Calu3 (cell line): ENCODE measurements at places on chromosomes 11 and 22. TPM values are rescaled to one million over a fixed set of nuclear protein-coding genes. Genes with fewer than 3 reads are reported as not detected.

The SDHD gene
- 56.6 and 59.1 TPM in 2 replicates for total RNA-seq

The ADAMTS15 gene
- 0.47 and 0.83 TPM in 2 replicates for total RNA-seq

The SHANK3 gene
- total RNA-seq, result 2.1 and 2.5 TPM in 2 replicates

The SEC14L2 gene
- total RNA-seq, result 32.1 and 39.1 TPM in 2 replicates

The GAL gene
- 1.2 and 1.9 TPM in 2 replicates for total RNA-seq

The KCNK4 gene
- not detected in 2 replicates for total RNA-seq

The RASL10A gene
- total RNA-seq, result 1.6 and 2.2 TPM in 2 replicates

The TREH gene
- 0.21 and 0.49 TPM in 2 replicates for total RNA-seq

The SLC39A13 gene
- 23.8 and 24.3 TPM in 2 replicates for total RNA-seq

The CLDN5 gene
- total RNA-seq, result not detected in 2 replicates

The CLCF1 gene
- 7.1 and 7.5 TPM in 2 replicates for total RNA-seq

The MAP6 gene
- not detected in 2 replicates for total RNA-seq

The BAIAP2L2 gene
- 51.2 and 68.2 TPM in 2 replicates for total RNA-seq

The PDE3B gene
- total RNA-seq, result 4.5 and 4.6 TPM in 2 replicates

The SCGB2A2 gene
- not detected in 2 replicates for total RNA-seq

The ENTHD1 gene
- total RNA-seq, result not detected in 2 replicates

The IFT27 gene
- total RNA-seq, result 41.0 and 47.0 TPM in 2 replicates

The KCNK7 gene
- 1.2 and 1.4 TPM in 2 replicates for total RNA-seq

The GRM5 gene
- total RNA-seq, result 8.3 and 9.2 TPM in 2 replicates

The OSBPL5 gene
- total RNA-seq, result 6.1 and 7.1 TPM in 2 replicates

The OR52K2 gene
- not detected in 2 replicates for total RNA-seq

The MS4A1 gene
- not detected in 2 replicates for total RNA-seq

The MYOD1 gene
- not detected in 2 replicates for total RNA-seq

The SCGB1C1 gene
- not detected in 2 replicates for total RNA-seq

The DUSP8 gene
- 12.1 and 14.0 TPM in 2 replicates for total RNA-seq

The FEN1 gene
- total RNA-seq, result 72.4 TPM in 2 replicates

The TRPC6 gene
- total RNA-seq, result not detected in 2 replicates

The LYVE1 gene
- total RNA-seq, result not detected in 2 replicates

The TRIM66 gene
- 14.0 and 19.5 TPM in 2 replicates for total RNA-seq

The APOL6 gene
- 24.0 and 39.9 TPM in 2 replicates for total RNA-seq

The CHADL gene
- 0.73 and 1.5 TPM in 2 replicates for total RNA-seq

The TEX54 gene
- not detected in 2 replicates for total RNA-seq

The SLC25A17 gene
- total RNA-seq, result 20.7 and 24.3 TPM in 2 replicates

The ALX4 gene
- total RNA-seq, result not detected in 2 replicates

The FRMD8 gene
- 40.2 and 51.9 TPM in 2 replicates for total RNA-seq

The RAB3IL1 gene
- 0.76 and 2.4 TPM in 2 replicates for total RNA-seq
